ENCODE measurements at places on chromosomes 6 and 20. TPM values are rescaled to one million over a fixed set of nuclear protein-coding genes. Genes with fewer than 3 reads are reported as not detected.

LSM14B gene
- 33.2 TPM for total RNA-seq

- DNase-seq, result no peak
Measured at GRCh38 chr6:150267686-150268561, 100.9 kb upstream of the IYD start.

- DNase-seq, result no peak
Measured at GRCh38 chr6:20028143-20028542, 184.1 kb downstream of the MBOAT1 start.

GRCh38 chr20:29878777-29879442 lies 1378.6 kb upstream of the DEFB115 start:
- DNase-seq, result peak; percentile 49

CDS2 gene
- 31.2 TPM for total RNA-seq

PACSIN1 gene
- total RNA-seq, result not detected

PDYN gene
- not detected for total RNA-seq

DNA sequence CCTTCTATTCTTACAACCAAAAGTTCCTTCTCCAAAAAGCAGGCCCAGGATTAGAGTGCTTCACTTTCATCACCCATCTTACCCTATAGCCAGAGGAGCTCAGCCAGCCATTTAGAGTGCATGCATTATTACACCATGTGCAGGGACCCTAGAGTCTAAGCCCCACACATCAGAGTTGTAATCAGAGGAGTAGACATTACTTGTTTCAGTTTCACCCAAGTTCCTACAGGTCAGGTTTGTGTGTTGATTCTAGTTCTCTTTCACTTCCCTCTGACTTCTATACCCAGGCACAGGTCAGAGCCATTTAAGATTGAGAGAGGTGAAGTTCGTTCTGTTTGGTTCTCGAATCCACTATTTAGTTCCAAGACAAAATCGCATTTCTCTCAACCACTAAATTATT lies 16.3 kb upstream of the ARFGEF3 start:
- no peak for DNase-seq

DNA sequence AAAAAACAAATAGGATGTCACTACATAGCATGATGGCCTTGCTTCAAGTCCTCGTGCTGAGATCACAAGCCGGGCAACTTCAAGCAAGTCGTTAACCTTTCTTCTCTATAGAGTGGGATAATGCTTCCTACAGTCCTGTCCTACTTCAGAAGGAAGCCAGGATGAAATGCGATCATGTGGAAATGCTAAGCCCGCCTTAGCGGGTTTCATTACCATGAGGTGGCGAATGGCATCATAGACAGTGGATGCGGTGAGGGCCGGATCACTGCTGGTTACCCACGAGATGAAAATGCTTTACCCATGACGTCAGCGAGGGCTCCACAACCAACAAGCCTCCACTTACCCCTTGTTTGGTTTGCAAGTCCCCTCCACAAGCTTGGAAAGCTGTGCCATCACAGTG lies 206.4 kb downstream of the TBXT start:
- no peak for DNase-seq

- DNase-seq, result no peak
Measured at GRCh38 chr6:39929733-39930461, 4.4 kb downstream of the MOCS1 start.

DNA sequence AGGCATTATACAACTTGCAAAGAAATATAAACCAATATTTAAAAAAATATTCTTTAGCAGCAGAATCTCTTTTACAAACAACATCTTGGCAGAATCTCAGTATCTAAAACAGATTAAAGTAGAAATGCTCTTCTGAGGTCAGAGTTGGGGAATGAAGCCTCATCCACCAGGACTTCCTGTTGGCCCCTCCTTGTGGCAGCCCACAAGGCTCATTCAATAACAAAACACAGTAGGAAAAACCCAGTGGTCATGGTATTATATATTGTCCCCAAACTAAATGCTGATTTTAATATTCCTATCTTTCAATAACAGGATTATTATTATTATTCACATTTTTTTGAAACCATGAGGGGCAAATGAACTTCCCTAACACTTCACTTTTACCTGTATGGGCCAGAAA lies 368.6 kb downstream of the BTBD9 start:
- DNase-seq, result peak; percentile 21

- DNase-seq, result no peak
Measured at GRCh38 chr6:42137194-42137753, 5.1 kb downstream of the C6orf132 start.

TAB2 gene
- total RNA-seq, result 36.0 TPM

HS3ST5 gene
- total RNA-seq, result 2.9 TPM

GRM1 gene
- total RNA-seq, result not detected

- DNase-seq, result peak; percentile 53
Measured at GRCh38 chr20:51930775-51931174, 128.5 kb upstream of the SALL4 start.

DNA sequence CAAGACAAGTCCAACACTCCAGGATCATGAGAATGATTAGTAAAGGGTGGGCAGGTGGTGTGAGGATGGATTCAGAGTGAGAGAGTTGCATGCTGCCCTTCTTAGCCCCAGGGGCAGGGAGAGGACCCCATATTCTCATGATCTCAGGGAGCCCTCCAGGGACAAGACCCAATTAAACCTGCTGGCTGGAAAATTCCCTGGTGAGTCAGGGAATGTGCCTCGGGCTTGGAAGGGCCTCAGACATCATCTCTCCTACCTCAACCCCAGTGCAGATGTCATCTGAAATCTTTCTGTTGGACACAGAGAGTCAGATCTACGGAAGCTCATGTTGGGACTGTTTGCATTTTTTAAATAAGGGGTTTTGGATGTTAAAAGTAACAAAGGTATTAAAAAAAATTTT lies 9.2 kb upstream of the SIRPD start:
- DNase-seq, result no peak

IGF2R gene
- total RNA-seq, result 54.7 TPM

DNA sequence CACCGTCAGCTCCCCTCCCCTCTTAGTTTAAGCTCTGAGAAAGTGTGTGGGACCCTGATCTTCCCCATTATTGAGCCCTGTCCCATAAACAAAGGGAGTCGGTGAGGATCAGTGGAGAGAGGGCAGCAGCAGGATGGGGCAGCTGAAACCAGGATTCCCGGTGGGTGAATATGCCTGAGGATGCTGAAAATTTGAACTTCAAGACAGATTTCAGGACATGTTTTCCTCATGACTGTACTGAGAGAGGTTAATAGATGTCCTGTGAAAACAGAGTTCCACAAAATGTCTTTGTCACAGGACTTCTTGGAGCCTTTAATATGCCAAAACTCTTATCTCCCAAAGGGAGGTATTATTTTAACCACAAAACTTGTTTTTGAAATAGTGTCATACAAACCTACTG lies 53.5 kb upstream of the SLC22A16 start:
- no peak for DNase-seq

GPRC6A gene
- not detected for total RNA-seq

DNA sequence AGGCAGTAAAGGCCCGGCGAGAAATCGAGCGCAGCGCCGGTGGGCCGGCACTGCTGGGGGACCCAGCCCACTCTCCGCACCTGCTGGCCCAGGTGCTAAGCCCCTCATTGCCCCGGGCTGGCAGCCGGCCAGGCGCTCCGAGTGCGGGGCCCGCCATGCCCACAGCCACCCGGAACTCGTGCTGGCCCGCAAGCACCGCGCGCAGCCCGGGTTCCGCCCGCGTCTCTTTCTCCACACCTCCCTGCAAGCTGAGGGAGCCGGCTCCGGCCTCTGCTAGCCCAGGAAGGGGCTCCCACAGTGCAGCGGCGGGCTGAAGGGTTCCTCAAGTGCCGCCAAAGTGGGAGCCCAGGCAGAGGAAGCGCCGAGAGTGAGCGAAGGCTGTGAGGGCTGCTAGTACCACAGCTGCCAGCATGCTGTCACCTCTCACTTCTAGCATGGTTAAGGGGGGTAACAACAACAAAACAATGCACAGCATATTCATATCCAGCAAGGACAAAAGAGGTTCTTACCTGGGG lies 11.3 kb upstream of the GMPR start:
- DNase-seq, result no peak

DNA sequence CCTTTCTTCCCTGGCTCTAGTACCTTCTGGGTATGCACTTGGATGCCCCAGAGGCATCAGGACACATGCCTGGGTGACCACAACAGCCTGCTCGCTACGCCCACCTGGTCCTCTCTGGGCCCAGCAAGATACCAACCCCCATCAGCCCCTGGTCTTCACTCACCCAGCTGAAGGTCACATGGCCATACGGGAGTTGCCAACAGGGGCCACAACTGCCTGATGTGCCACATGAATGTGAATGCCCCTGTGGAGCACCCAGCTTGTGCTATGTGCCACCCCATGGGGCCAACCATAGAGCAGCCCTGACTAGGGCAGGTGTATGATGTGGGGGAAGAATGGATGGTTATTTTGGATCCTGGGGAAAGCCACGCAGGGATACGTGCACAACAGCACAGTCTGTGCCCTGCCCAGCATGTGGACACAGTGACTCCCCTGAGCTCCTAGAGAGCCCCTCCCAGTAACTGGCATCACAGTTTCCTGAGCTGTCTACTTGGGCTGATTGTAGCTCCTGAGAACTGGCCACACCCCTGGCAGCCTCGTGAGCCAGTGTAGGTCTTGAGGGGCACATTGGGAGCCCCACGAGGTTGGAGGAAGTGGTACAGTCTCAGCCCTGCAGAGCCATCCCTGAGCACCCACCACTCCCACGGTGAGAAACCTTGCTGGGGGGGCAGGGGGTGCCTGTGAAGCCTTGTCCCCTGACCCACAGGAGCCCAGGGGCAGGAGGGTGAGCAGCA lies 10.5 kb upstream of the PCMTD2 start:
- DNase-seq, result no peak

- peak; percentile 87 for DNase-seq
Measured at GRCh38 chr6:129031051-129031599, 148.2 kb downstream of the LAMA2 start.

GRCh38 chr20:59082981-59083380 lies 40.4 kb upstream of the PRELID3B start:
- DNase-seq, result no peak

KHDC1 gene
- total RNA-seq, result 2.2 TPM

AHCY gene
- total RNA-seq, result 77.8 TPM

DNA sequence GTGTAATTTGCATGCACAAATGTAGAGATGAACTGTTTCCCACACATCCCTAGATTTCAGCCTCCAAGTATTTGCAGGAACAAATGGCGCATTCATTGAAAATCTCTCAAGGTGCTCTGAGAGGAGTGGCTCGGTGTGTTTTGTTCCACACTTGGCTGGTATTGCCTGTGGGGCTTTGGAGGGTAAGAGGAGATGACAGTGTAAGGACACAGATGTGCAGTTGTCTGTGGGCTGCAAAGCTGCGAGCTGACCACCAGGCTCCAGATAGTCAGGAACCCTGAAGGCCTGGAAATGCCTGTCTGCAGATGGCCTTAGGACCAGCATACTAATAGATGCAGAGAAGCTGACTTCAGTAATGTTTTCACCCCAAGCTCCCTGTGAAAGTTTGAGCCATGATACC lies 57.7 kb upstream of the PBOV1 start:
- no peak for DNase-seq

DNA sequence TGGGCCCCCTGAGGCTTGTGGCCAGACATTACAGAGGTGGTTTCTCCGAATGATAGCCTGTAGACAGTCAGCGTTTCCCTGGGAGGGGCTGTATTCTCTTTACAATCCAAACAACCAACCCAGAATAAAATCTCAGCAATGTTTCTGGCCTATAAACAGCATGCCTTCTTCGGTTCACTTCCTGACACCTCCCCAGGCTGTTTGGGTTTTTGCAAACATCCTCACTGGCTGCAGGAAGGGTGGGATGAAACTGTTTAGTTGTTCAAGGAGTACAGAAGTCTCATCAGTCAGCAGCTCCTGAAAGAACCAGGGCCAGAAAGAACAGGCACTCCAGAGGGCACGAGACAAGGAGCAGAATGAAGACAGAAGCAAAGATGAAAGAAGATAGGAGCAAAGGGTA lies 350.0 kb downstream of the QKI start:
- peak; percentile 67 for DNase-seq

- no peak for DNase-seq
Measured at GRCh38 chr20:63884506-63885263, 10.2 kb upstream of the DNAJC5 start.

GRCh38 chr6:35724471-35724870 lies 12.4 kb upstream of the ARMC12 start:
- DNase-seq, result no peak

DNA sequence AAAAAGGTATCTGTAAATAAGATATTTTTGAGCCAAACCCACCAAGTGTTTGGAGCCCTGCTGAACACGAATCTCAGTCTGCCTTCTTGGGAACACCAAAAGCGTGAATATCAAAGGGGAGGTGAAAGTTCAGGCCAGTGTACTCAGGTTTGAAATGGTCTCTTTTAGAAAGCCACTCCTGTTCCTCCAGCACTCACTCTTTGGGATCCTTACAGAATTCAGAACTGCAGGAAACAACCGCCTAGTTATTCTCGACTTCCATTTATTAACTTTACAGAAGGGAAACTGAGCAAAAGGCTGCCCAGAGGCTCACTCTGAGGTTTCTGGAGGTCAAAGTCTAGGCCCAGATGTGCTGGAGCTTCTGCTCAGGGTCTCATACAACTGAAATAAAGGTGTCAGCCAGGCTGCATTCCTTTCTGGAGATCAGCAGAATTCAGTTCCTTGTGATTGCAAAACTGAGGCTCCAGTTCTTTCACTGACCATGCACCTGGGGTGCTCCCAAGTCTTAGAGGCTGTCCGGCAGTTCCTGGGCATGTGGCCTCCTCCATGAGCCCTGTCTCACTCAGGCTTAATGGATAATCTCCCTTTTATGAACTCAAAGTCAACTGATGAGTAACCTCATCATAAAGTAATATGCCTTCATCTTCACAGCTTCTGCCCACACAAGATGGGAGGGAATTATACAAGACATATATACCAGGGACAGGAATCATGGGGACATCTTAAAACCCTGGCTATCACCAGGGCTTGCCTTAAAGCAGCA lies 65.5 kb upstream of the TNFAIP3 start:
- no peak for DNase-seq

ENPP5 gene
- total RNA-seq, result 0.94 TPM

- DNase-seq, result no peak
Measured at GRCh38 chr20:24382743-24383142, 86.7 kb upstream of the SYNDIG1 start.

- DNase-seq, result no peak
Measured at GRCh38 chr20:49893242-49894072, 21.9 kb downstream of the SPATA2 start.

IRF4 gene
- total RNA-seq, result 0.76 TPM

DNA sequence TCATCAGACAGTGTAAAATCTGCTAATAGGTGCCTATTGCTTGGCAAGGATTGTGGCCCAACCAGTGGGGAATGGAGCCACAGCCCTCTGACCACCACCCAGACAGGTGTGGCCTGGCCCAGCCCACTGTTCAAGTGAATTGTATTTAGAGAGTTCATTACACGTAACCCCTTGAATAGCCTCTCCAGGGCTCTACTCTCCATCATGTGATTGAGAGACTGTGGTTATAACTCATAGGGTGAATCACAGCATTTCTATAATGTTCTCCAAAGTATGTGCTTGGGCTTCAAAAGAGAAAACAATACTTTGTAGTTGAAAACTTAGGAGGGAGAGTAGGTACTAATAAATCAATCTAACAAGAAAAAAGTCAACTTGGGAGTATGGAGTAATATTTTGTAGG lies 38.4 kb downstream of the ALDH8A1 start:
- DNase-seq, result peak; percentile 18

DNA sequence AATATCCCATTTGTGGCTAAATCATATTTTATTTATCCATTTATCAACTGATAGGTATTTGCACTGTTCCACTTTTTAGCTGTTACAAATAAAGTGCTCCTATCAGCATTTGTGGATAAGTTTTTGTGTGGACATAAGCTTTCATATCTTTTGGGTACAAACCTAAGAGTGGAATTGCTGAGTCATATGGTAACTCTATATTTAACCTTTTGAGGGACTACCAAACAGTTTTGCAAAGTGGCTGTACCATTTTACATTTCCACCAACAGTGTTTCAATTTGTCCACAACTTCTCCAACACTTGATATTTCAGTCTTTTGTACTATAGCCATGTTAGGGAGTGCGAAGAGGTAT lies 23.6 kb upstream of the ECHDC1 start:
- no peak for DNase-seq

Measured in SJSA1 (cell line).